ENCODE measurements at places on chromosomes 11 and 22.

- no peak for DNase-seq
These were observed 14.7 kb downstream of the EPS8L2 start for GRCh38 chr11:720642-721246.

DNA sequence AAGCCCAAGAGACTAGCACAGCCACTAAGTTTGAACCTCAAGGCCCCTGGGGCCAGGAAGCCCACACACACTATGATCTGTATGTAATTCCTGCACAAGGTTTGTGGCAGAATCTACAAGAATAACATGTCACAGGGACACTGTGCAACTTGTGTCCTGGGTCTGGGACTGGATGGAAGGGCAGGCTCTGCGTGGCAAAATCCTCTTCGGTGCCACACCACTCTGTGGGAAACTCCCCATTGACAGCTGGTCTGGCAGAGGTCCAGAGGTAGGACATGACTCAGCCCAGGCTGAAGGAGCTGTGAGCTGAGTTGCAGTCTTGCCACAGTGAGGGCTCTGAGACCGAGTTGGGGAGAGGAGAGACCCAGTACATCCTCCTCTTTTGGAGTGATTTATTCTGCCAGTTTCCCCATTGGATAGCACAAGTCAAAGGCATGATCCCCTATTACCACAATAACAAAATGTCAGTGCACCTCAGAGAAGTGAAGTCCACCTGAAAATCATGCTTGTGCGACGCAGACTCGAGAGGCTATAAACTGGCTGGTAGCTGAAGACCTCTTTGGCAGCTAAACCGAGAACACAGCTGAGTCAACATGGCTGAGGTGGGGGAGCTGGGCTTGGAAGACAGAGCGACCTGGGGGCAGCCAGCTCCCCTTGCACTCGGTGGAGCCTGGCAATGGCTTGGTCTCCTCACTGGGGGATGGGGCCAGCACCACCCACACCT is 23.3 kb upstream of the SERPIND1 start:
- DNase-seq = peak; percentile 56

GRCh38 chr22:47380692-47381091 is 618.2 kb downstream of the TBC1D22A start:
- DNase-seq = no peak

GRCh38 chr11:94658386-94658785 is 91.2 kb downstream of the PIWIL4 start:
- no peak for DNase-seq

GRCh38 chr11:351411-351810 is 17.9 kb upstream of the B4GALNT4 start:
- no peak for DNase-seq

GRCh38 chr11:130475426-130476053 is 27.1 kb downstream of the ADAMTS15 start:
- DNase-seq = no peak

DNA sequence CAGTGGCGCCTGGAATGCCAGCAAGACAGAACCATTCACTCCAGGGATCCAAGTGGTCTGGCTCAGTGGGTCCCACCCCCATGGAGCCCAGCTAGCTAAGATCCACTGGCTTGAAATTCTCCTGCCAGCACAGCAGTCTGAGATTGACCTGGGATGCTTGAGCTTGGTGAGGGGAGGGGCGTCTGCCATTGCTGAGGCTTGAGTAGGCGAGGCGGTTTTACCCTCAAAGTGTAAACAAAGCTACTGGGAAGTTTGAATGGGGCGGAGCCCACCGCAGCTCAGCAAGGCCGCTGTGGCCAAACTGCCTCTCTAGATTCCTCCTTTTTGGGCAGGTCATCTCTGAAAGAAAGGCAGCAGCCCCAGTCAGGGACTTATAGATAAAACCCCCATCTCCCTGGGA is 125.7 kb upstream of the DDI1 start:
- no peak for DNase-seq

DNA sequence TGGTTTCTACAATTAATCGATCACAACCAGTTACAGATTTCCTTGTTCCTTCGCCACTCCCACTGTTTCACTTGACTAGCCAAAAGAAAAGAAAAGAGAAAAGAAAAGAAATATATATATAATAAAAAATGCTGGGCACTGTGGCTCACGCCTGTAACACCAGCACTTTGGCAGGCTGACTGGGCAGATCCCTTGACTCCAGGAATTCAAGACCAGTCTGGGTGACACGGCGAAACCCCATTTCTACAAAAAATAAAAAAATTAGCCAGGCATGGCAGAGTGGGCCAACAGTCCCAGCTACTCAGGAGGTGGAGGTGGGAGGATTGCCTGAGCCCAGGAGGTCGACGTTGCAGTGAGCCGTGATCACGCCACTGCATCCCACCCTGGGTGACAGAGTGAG is 83.8 kb downstream of the NAT10 start:
- DNase-seq = no peak
